ENCODE measurements at places on chromosomes 12 and 14.
A peak's percentile ranks its signal among the peaks of the same experiment; 100 is the strongest.

DNA sequence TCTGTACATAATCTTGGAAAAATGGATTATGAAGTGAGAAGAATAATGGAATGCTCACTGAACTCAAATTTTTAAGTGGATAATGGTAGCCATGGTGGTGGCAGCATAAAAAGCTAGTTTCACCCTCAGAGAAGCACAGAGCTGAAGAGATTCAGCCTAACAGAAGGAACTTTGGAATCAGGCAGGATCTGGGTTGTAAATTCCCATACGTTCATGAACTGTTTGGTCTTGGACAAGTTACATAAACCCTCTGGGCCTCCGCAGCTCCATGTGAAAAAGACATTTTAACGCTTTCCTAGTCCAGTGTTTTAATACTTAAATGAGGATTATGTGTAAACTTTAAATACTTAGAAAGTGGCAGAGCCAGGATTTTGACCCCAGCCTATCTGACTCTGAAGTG lies 26.6 kb downstream of the JKAMP start:
- no peak for DNase-seq

DNA sequence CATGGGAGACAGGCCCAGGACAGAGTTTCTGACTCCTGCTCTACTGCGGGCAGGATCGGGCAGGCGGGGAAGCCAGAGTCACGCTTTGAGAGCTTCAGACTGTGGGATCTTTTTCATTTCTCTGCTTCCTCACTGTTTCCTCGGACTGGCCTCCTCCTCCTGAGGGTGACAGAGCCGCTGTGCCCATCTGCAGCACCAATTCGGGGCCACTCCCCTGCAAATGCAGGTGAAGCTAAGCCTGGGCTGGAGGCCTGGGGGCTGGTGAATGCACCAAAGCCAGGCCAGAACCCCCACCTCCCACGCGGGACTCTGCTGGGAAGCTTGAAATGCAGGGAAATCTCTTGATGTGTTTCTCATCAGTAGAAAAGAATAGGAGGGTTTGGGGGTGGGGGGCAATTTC lies 77.5 kb downstream of the FOXN3 start:
- no peak for DNase-seq

- no peak for DNase-seq
Measured at GRCh38 chr12:127636882-127637281, 630.1 kb upstream of the TMEM132C start.

DNA sequence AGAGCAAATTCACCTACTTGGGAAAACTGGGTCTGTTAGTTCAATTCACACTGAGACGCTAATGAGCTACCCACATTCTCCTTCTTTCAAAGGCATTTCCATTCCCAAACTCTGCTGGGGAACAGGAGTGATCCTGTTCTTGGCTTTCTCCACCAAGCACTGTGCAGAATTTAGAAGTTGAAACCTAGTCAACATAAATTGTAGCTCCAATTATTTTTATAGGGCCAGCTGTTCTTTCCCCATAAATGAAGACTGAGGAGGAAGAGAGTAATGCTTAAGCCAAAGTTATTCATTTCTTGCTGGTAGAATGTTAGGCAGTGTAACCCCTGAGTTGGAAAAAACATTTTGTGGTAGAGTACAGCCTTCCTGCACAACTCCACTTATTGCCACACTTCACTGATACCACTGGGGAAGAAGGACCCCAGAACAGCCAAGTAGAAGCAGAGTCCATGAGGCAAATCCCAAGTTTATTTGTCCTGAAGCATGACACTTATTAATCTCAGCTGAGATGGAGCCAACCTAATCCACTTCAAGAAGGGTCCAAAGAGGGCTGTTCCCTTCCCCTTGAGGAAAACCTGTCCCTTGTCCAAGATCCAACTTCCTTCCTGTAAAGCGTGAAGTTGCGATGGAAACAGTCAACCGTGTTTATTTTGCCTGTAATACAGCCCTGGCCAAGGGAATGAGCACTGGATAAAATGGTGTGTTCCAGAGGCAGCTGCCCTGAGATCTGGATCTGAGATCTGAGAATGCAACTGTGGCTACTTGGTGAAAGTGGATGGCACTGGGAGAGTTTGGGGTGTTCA lies 151.8 kb downstream of the TBX5 start:
- DNase-seq: no peak

DNA sequence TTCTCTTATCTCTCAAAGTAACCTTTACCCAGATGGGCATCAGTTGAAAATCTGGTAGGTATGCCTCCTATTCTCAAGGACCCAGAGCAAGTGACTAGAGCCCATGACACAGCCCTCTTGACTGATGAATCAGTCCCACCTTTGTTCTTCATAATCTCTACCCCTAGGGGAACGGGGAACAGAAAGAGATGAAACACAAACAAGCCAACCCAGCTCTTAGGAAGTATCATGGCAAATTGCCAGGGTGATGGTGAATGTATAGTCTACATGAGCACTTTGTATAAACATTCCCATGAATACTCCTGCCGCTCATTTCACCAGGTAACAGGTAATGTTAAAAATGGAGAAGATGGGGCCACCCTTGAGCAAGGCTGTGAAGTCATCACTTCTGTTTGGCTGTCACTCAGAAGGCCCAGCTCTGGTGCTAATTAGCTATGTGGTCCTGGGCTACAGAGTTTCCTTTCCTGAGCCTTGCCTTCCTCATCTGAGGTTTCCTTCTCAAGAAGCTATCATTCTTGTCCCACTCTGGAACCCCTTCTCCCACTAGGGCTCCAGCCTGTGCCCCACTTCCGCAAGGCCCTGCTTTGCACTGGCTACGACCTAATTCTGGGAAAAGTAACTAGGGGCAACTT lies 161.7 kb downstream of the ANO2 start:
- no peak for DNase-seq

DNA sequence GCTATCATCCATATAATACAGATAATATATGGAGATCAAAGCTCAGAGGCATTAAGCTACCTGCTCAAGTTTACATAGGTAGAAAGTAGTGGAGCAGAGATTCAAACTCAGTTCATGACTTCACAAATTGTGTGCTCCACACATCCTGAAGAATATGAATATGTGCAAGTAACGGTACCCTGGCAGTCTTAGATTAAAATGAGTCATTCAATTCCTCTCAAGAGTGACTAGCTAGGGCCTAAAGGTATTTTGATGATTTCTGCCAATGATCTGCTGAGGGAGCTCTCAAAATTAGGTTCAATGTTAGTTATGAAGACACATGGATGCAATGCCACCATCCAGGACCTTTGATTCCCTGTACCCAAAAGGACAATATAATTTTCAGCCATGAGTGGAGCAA lies 58.9 kb downstream of the GRIP1 start:
- no peak for DNase-seq

GRCh38 chr14:51392416-51392815 lies 152.4 kb downstream of the TMX1 start:
- DNase-seq: no peak

DNA sequence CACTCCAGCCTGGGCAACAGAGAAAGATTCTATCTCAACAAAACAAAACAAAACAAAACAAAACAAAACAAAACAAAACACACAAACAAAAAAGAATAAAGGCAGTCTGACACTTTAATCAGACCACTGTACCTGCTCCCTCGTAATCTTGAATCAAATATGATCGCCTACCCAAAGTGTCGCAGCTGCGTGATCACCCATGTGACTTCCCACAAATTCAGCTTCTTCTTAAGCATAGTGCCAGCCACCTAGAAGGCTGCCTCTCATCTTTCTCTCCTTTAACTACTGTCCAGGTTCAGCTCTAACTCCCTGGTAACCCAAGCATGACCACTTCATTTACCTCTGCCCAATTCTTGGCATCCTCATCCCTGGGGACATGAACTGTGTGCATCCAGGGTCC lies 37.4 kb downstream of the FMNL3 start:
- DNase-seq: no peak

DNA sequence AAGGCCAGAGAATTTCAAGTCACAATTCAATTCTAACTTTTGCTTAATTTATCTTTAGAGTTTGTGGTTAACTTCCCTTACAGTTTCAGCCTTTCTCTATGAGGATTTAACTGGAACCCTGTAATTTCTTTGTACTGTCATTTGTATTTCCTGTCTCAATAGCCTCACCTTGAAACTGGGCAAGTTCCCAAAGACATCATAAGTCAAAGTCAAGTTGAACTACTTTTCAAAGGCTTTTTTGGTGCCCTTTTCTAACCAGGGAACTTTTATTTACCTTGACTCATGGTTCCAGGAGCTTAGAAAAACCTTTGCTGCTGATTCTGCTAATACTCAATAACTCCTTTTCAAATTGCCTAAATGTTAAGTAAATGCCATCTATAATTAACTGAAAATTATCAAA lies 200.8 kb upstream of the KRR1 start:
- no peak for DNase-seq

GRCh38 chr12:57005980-57006808 lies at the start of gene ZBTB39:
Gene ZBTB39, minus strand, starts transcription at chr12:57006546. Its CDS starts 1,629 bp downstream, at chr12:57004917.
- peak; percentile 64 for DNase-seq

GRCh38 chr12:979349-979748 lies 11.7 kb upstream of the ERC1 start:
- DNase-seq: no peak

GRCh38 chr12:11753150-11753499 lies 103.7 kb downstream of the ETV6 start:
- no peak for DNase-seq

DNA sequence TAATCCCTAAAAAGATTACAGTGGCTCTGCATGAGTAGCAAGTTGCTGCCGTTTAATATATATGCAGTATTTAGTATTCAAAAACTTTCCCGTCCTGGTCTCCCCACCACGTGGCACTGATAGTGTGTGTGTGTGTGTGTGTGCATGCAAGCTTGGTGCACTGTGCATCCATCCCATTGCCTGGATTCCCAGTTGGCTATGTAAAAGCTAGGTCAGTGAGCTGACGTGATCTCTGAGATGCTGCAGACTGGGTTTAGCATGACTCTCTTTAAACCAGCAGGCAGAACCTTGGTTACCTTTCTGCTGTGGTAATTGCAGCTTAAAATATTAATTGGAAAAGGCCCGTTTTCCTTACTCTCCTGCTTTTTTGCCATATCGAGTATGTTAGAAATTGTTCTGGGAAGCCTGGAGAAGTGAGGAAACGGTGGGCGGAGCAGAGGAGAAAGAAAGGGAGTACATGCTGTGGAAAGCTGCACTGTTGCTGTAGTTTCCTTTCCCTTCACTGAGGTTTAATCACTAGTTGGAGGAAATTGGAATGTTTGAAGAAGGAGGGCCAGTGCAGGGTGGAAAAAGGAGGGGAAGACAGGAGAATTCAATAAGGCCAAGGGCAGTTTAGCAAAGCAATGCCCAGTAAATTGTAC lies 4.0 kb upstream of the CNTN1 start:
- DNase-seq: no peak

DNA sequence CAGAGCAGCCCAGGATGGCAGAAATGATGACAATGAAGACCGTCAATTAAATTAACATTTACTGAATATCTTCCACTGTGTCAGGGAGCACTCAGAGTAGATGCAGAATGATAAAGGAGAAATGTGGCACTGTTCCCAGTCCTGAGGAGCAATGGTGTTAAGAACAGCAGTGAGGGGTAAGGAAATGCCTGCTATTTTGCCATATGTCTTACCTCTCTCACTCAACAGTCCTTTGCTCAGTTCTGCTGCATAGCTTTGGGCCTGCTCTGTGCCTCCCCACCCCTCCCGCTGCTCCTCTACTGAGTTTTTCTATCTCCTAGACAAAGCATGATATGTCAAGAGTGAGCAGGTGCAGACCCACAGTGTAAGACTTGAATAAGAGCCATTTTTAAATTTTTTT lies 318.8 kb downstream of the NAV3 start:
- no peak for DNase-seq

- DNase-seq: no peak
Measured at GRCh38 chr14:51533872-51534553, 117.7 kb upstream of the FRMD6 start.

Data from lower lobe of right lung (tissue), 2 donors.